ENCODE measurements at places on chromosomes 2 and 18.

DNA sequence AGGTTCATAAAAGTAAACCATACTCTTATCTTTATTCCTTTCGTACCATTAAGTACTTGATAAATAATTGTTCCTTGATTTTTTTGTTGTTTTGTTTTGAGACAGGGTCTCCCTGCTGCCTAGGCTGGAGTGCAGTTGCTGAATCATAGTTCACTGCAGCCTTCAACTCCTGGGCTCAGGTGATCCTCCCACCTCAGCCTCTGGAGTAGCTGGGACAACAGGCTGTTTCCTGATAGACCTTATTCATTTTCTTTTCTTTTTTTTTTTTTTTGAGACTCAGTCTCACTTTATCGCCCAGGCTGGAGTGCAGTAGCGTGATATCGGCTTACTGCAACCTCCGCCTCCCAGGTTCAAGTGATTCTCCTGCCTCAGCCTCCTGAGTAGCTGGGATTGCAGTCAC, 5.5 kb downstream of the KCNG3 start:
- no peak for DNase-seq

- no peak for DNase-seq
Measured at GRCh38 chr2:71556692-71557250, 103.4 kb downstream of the DYSF start.

DNA sequence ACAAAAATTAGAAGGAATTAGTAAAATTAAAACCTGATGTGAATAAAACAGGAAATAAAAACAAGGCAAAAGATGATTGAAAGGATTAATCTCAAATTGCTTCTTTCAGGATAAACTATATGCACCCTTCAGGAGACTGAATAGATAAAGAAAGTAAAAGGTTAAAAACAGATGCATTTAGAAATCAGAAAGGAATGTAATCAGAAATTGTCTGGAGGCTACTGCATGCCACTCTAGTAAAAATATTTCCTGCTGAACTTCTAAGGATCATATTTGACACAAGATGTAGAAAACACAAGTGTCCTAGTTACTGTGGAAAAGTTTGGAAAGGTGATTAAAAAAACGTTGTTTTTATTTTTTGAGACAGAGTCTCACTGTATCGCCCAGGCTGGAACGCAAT, 16.2 kb downstream of the CHCHD5 start:
- DNase-seq: no peak

DNA sequence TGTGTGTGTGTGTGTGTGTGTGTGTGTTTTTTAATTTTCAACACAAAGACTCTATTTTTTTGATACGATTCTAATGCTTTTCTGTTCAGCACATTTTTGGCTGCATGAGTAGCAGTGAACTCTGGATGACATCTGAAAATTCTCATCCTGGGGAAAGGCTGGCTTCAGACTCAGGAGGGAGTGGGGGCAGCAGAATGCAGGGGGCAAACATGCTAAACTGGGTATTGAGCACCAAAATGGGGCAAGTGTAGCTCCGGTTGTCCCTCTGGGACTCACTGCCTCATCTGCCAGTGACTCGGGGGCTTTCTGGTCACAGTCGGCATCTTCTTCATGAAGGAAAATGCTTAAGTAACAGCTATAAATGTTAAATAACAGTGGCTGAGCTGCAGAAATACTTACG, 116.8 kb upstream of the PID1 start:
- DNase-seq: no peak

GRCh38 chr2:104448661-104449440, 405.1 kb upstream of the POU3F3 start:
- DNase-seq: no peak

- no peak for DNase-seq
Measured at GRCh38 chr2:186835628-186836027, 13.3 kb downstream of the ZSWIM2 start.

All from stimulated activated CD8-positive, alpha-beta memory T cell treated with anti-CD3 and anti-CD28 coated beads, Interleukin-15, amount 100 ng/mL, for 1 hour (primary cell).